ENCODE measurements at places on chromosomes 13 and 19. TPM values are rescaled to one million over a fixed set of nuclear protein-coding genes. Genes with fewer than 3 reads are reported as not detected.

- peaks cover 5% of the 10 kb centered on the region for H3K36me3 ChIP-seq
- H3K27me3 ChIP-seq, result no peaks in the 10 kb centered on the region
- DNase-seq, result no peak
- no peak overlapping the region for H3K27ac ChIP-seq
These were observed 3.5 kb downstream of the CEBPG start for GRCh38 chr19:33376941-33377557.

Gene SLC7A9
- total RNA-seq, result not detected

Gene POMP
- 25.0 TPM for total RNA-seq

Gene ZNF726
- not detected for total RNA-seq

GRCh38 chr13:46894568-46894967 lies 2.3 kb downstream of the HTR2A start:
- peaks cover 3% of the 10 kb centered on the region for H3K4me1 ChIP-seq
- peak overlapping the region; percentile 58 for H3K4me3 ChIP-seq
- no peaks in the 10 kb centered on the region for H3K27me3 ChIP-seq
- peak overlapping the region; percentile 71 for H3K27ac ChIP-seq

DNA sequence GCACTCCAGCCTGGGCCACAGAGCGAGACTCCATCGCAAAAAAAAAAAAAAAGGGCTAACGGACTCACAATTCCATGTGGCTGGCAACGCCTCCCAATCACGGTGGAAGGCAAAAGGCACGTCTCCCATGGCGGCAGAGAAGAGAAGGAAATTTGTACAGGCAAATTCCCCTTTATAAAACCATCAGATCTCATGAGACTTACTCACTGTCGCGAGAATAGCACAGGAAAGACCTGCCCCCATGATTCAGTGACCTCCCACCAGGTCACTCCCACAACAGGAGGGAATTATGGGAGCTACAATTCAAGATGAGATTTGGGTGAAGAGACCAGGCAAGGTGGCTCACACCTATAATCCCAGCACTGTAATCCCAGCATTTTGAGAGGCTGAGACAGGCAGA lies 18.7 kb upstream of the NMRK2 start:
- no peaks in the 10 kb centered on the region for H3K36me3 ChIP-seq
- no peak for DNase-seq
- no peak overlapping the region for H3K27ac ChIP-seq
- no peak overlapping the region for H3K4me3 ChIP-seq
- no peaks in the 10 kb centered on the region for H3K4me1 ChIP-seq

Gene C13orf46
- total RNA-seq, result 4.8 TPM

DNA sequence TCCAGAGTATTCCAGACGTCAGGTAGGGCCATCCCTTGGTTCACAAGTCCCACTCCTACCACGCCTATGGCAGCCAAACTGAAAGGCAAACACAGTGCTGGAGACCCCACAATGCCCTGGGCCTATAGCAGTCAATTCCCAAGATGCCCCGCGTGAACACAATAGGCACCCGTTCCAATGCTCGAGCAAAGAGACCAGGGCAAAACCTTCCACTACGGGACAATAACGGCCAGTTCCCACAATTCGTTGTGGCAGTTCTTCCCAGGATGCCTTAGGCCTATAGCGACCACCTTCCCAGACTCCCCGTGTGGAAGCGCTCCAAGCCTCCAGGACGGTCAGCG lies 538 bp downstream of the ZNF428 start:
- no peaks in the 10 kb centered on the region for H3K27me3 ChIP-seq
- peaks cover 7% of the 10 kb centered on the region for H3K4me1 ChIP-seq
- H3K27ac ChIP-seq, result peak overlapping the region; percentile 87
- peak overlapping the region; percentile 75 for H3K4me3 ChIP-seq

DNA sequence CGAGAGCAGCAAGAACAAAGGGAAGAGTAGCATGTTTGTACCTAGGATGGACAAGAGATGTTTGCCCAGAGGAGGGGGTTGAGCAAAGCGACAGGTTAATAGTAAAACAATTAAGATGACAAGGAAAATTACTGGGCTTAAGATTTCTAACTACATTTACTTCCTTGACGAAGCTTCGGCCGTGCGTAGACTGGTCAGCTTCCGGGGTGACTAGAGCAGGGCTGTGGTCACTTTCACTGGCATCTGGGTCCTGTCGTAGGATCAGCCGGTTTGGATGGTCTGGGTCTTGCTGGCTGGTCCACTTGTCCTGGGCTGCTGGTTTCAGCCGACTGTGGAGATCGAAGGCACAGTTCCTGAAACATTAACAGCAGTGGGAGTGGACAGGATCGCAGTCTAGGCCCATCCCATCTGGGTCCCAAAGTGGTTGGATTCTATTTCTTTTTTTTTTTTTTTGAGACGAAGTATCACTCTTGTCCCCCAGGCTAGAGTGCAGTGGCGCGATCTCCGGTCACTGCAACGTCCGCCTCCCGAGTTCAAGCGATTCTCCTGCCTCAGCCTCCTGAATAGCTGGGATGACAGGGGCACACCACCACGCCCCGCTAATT lies 5.0 kb upstream of the BSG start:
- no peaks in the 10 kb centered on the region for H3K27me3 ChIP-seq
- no peak overlapping the region for H3K27ac ChIP-seq
- H3K36me3 ChIP-seq, result no peaks in the 10 kb centered on the region
- H3K4me1 ChIP-seq, result peaks cover 9% of the 10 kb centered on the region

DNA sequence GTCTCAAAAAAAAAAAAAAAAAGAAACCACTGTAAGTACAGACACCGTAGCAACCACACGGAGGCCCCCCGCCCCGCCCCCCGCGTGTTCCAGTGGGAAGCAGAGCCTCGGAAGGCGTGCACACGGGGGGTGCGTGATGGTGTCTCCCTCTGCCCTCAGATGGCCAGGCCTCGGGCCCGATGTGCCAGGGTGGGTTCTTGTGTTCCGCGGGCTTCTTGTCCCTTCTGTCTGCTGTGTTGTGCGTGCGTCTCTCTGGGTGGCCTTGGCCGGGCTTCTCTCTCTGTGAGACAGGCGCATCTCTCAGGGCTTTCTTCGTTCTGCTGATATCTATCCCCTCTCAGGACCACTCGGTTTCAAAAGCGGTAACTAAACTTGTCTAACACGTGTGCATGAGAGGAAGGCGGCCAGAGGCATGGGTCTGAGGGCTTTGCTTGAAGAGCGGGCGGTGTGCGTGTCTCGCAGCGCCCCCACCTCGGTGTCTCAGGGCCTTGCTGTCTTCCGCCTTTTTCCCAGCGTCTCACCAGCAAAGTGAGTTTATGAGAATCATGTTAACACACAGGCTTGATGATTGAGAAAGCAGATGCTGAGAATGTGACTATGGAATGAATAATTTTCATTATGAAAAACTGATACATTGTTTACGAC lies 12.6 kb downstream of the ATP11A start:
- H3K27ac ChIP-seq, result no peak overlapping the region
- H3K4me3 ChIP-seq, result no peak overlapping the region
- H3K4me1 ChIP-seq, result no peaks in the 10 kb centered on the region

- no peaks in the 10 kb centered on the region for H3K36me3 ChIP-seq
- no peaks in the 10 kb centered on the region for H3K4me1 ChIP-seq
- no peak for DNase-seq
- no peaks in the 10 kb centered on the region for H3K27me3 ChIP-seq
These were observed 3.2 kb upstream of the LGALS13 start for GRCh38 chr19:39599116-39599515.

- H3K36me3 ChIP-seq, result peaks cover 65% of the 10 kb centered on the region
- no peaks in the 10 kb centered on the region for H3K27me3 ChIP-seq
- no peak overlapping the region for H3K27ac ChIP-seq
- no peak for DNase-seq
- no peak overlapping the region for H3K4me3 ChIP-seq
These were observed 44.3 kb downstream of the ZNF585A start for GRCh38 chr19:37127999-37128820.

DNA sequence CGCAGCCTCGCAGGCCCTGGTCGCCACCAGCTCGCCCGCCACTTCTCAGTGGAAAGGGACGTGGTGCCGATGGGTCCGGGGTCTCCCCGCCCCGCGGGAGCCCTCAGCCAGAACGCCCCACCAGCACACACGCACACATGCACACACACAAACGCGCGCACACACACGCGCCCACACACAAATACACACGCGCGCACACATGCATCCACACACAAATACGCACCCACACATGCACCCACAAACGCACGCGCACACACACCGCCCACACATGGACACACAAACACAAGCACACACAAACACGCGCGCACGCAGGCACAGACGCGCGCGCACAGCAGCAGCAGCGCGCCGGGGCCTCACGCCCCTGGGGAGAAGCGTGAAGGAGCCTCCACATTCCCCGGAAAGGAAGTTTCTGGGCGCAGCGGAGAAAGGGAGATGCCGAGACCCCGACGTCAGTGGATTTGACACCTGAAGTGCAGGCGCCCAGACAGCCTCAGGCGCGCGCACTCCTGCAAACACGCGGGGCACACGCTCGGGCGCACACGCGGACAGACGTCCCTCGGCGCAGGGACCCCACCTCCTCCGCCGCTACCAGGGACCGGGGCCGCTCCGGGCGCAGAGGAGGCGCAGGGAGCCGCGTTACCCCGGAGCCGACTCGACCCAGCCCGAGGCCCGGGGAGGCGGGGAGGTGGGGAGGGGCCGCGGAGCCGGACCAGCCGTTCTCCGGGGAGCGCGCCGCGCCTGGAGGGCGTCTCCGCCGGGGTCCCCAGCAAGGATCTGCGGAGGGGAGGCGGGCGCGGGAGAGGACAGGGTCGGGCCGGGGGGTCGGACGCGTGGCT lies 622 bp downstream of the RASA3 start:
- H3K27ac ChIP-seq, result peak overlapping the region; percentile 88
- peak overlapping the region; percentile 96 for H3K4me3 ChIP-seq
- H3K27me3 ChIP-seq, result no peaks in the 10 kb centered on the region

GRCh38 chr13:84399320-84400085 lies 517.2 kb upstream of the SLITRK1 start:
- no peaks in the 10 kb centered on the region for H3K36me3 ChIP-seq
- no peak overlapping the region for H3K27ac ChIP-seq
- no peak for DNase-seq

DNA sequence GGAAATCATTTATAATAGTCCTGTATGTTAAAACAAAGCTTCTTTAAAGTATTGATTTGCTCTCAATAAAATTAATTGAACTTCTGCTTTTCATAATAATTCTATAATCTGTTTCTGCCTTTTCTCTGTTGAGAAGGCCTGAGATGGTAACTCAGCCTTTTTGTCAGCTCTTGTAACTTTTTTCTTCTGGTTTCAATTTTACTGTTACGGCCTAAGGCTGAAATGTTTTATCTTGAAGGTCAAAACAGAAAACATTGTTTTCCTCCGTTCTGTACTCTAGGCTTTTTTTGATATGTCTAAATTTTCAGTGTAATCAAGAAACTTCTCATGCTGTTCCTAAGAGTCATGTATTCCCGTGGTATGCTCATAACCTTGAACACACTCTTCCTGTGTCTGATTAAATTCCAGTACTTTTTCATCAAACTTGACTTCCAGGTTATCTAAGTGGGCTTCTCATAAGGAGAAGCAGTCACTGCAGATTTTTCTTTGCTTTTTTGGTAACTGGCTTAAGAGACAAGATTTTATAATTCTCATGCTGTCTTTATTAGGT lies 7.6 kb upstream of the NAXD start:
- H3K27ac ChIP-seq, result no peak overlapping the region
- no peak overlapping the region for H3K4me3 ChIP-seq
- no peaks in the 10 kb centered on the region for H3K27me3 ChIP-seq
- DNase-seq, result no peak
- H3K4me1 ChIP-seq, result no peaks in the 10 kb centered on the region

Gene LRG1
- total RNA-seq, result 3.3 TPM

Gene KLHL1
- not detected for total RNA-seq

GRCh38 chr13:113542751-113543424 lies 41.7 kb upstream of the TFDP1 start:
- peaks cover 5% of the 10 kb centered on the region for H3K4me1 ChIP-seq
- H3K27ac ChIP-seq, result no peak overlapping the region
- peak; percentile 45 for DNase-seq
- H3K4me3 ChIP-seq, result no peak overlapping the region

- H3K4me1 ChIP-seq, result no peaks in the 10 kb centered on the region
- peak overlapping the region; percentile 33 for H3K4me3 ChIP-seq
- H3K27ac ChIP-seq, result peak overlapping the region; percentile 84
- DNase-seq, result peak; percentile 92
- no peaks in the 10 kb centered on the region for H3K27me3 ChIP-seq
These were observed 320.1 kb downstream of the MTUS2 start for GRCh38 chr13:29140277-29140676.

Gene KLK6
- not detected for total RNA-seq

GRCh38 chr13:27933118-27933517 lies 13.3 kb downstream of the PDX1 start:
- H3K4me3 ChIP-seq, result no peak overlapping the region
- no peaks in the 10 kb centered on the region for H3K36me3 ChIP-seq
- no peak for DNase-seq
- no peak overlapping the region for H3K27ac ChIP-seq
- H3K4me1 ChIP-seq, result no peaks in the 10 kb centered on the region
- peaks cover 6% of the 10 kb centered on the region for H3K27me3 ChIP-seq

Gene RASGRP4
- 0.64 TPM for total RNA-seq

Gene ZNF816
- total RNA-seq, result 7.1 TPM

DNA sequence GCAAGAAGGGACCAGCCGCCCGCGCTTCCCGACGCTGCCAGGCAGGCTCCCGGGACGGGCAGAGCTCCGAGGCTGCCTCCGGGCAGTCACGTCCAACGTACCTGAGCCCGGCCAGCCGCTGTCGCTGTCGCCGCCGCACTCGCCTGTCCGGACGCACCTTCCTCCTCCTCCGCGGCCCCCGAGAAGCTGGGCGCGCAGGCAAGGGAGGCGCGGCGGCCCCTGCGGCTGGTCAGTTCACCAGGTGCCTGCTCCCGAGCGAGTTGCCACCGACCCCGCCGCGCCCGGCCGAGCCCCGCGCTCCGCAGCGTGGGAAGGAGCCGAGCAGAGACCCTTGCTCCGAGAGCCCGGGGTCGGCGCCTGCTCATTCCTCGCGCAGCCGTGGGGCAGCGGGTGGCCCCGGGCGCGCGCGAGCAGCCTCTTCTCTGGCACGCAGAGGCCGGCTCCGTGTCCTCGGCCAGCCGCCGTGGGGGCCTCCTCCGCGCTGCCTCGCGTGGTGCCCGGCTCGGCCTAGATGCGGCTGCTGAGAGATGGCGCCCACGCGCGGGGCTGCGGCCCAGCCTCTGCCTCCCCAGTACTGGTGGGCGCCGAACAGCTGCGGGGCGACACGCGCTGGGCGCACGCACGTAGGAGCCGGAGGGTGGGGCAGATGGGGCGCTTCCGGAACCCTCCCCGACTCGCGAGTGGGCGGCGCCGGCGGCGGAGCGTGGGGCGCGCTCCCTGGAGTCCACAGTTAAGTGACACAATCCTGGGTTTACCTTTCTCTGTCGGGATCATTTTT lies 419.4 kb downstream of the UQCRFS1 start:
- H3K27ac ChIP-seq, result no peak overlapping the region
- no peak overlapping the region for H3K4me3 ChIP-seq
- no peak for DNase-seq
- H3K4me1 ChIP-seq, result no peaks in the 10 kb centered on the region
- H3K36me3 ChIP-seq, result no peaks in the 10 kb centered on the region

DNA sequence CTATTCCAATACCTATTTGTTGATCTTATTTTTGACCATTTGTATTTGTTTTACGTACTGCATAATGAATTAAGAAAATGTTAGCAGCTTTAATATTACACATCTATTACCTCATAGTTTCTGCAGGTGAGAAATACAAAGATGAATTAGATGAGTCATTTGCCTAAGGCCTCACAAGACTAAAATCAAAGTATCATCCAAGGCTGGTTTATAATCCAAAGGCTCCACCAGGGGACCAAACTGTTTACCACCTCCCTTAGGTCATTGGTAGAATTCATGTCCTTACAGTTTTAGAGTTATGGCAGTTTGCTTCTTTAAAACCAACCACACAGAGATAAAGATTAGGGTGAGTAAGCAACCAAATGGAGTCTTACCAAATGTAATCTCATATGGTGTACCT lies 848.1 kb downstream of the SLITRK6 start:
- no peak overlapping the region for H3K27ac ChIP-seq
- H3K4me1 ChIP-seq, result no peaks in the 10 kb centered on the region
- no peak overlapping the region for H3K4me3 ChIP-seq
- DNase-seq, result no peak
- H3K36me3 ChIP-seq, result no peaks in the 10 kb centered on the region

Data from ascending aorta (tissue), 2 donors.